ENCODE measurements at places on chromosomes 2 and 18. TPM values are rescaled to one million over a fixed set of nuclear protein-coding genes. Genes with fewer than 3 reads are reported as not detected.

- no peak for DNase-seq
These were observed 1407.4 kb downstream of the SUCLG1 start for GRCh38 chr2:83051538-83052170.

DNA sequence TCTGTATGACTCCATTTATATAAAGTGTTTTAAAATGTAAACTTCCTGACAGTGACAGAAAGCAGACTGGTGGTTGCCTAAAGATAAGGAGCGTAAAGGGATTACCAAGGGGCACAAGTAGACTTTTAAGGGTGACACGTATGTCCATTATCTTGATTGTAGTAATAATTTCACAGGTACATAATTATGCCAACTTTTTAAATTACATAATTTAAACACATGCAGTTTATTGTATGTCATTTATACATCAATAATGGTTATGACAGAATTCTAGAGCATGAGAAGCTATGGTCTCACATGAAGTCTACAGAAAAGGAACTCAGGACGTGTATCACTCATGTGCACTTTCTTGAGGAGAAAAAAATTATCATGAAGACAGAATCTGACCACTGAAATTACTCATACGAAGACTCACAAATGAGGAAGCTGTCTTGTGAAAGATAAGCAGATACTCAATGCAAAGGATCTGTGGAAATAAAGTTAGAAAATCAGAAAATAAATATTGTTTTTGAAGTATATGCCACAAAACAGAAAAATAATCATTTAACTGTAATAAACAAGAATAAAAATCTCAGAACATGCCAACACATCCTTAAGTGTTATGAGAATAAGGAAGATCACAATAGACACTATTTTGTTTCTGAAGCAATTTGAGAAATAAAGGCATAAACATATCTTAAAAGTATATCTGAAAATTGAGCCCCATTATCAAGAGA lies 84.4 kb downstream of the TMEM131 start:
- DNase-seq = peak; percentile 67

GRCh38 chr2:199014226-199014625 lies 443.5 kb downstream of the SATB2 start:
- DNase-seq = no peak

GRCh38 chr2:23696752-23697045 lies 230.2 kb downstream of the ATAD2B start:
- no peak for DNase-seq

DNA sequence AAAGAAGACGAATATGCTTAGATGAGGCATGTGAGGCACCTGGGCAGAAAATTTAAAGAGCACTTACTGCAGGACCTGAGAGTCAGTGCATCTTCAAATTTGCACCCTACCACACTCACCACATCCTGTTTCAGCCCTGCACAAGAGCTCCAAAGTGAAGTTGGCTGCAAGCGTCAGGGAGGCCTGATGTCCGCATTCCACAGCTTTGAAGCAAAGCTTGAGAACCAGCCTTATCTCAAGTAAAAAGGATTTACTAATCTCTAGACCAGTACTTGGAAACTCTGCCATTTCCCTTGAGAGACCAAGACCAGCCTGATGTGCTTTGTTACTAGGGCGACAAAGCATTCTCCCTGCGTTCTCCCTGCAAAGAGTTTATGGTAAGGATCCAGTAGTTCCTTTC lies 3.4 kb upstream of the ASNSD1 start:
- DNase-seq = peak; percentile 47

GRCh38 chr2:239042046-239042445 lies 194.2 kb downstream of the TWIST2 start:
- DNase-seq = peak; percentile 24

GRCh38 chr18:3424280-3424890 lies 25.6 kb upstream of the TGIF1 start:
- DNase-seq = no peak

LMAN1 gene
- 229 TPM for total RNA-seq

GRCh38 chr2:46386763-46387162 lies 89.6 kb downstream of the EPAS1 start:
- no peak for DNase-seq

SAG gene
- total RNA-seq = not detected

GRCh38 chr2:152730591-152731333 lies 12.3 kb downstream of the ARL6IP6 start:
- peak; percentile 3 for DNase-seq

SSB gene
- total RNA-seq = 76.0 TPM

DNA sequence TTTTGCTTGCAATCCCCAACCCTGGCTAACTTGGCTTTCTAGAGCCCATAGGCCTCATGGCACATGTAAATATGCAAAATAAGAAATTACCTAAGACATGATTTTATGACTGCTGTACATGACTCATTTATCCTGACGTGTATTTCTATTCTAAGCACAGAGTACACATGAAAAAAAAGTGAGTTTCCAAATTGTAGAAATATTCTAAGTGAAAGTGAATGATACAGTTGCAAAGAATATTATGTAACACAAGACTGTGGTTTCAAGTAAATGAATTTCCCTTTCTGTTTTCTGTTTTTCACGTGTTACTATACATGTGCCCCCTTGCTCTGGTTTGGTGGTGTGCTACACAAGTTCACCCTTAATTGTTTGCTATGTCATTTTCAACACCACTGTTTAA lies 162.4 kb downstream of the LRP1B start:
- DNase-seq = peak; percentile 1

DNA sequence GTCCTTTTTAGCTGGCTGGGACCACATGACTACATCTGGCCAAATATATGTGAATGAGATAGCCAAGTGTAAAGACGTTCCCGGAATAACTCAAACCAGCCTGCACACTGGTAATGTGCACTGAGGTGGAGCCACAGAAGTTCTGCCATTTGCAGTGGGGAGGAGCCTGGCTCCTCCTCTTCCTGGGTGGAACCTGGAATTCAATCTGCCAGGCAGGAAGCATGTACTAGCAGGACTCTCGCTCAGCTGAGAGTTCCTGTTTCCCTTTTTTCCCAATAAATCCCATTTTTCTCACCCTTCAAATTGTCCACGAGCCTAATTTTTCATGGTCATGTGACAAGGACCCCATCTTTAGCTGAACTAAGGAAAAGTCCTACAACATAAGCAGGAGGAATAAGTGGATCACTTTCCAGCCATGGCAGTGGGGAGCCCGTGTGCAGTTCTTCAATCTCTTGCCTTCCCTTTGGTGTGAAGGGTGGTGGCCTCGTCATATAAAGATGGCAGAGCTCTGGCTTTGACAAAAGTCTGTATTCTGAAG lies 183.2 kb downstream of the UXS1 start:
- DNase-seq = no peak

- DNase-seq = no peak
These were observed 2.4 kb downstream of the IMP4 start for GRCh38 chr2:130345091-130345490.

AOX1 gene
- 18.7 TPM for total RNA-seq

COLEC11 gene
- 0.10 TPM for total RNA-seq

DNA sequence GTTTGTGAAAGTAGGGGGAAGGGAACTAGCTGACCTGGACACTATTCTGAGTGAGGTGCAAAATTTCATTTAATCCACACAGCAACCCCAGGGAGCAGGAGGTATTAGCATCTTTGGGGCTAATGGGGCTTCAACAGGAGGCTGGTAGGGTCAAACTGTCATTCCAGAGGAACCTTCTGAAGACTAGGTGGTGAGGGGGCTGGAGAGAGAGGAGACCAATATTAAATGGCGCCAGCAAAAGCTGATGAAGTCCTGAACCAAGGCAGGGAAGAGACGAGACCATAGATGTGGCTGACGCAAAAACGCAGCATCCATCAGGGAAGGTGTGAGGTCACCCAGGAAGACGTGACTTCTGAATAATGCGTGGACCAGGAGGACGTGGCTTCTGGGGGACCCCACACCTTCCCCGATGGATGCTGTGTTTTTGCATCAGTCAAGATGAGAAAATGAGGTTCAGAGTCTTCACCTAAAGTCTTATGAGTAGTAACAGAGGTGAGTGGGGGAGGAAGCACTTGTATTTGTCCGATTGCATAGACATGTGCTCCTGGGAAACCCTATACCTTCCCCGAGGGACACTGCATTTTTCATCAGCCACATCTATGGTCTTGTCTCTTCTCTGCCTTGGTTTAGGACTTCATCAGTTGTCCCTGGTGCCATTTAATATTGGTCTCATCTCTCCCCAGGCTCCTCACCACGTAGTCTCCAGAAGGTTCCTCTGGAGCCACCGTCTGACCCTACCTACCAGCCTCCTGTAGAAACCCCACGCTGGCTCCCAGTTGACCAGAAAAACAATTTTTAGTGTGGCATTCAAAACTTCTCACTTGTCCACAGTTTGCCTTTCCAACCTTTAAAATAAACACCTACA lies 188.6 kb downstream of the MYCN start:
- no peak for DNase-seq

TBR1 gene
- not detected for total RNA-seq

All from M059J (cell line).